ENCODE measurements at places on chromosomes 7 and 10. TPM values are rescaled to one million over a fixed set of nuclear protein-coding genes. Genes with fewer than 3 reads are reported as not detected.
A peak's percentile ranks its signal among the peaks of the same experiment; 100 is the strongest.

Gene COL17A1
- 0.26 TPM for polyA plus RNA-seq

Gene KLLN
- polyA plus RNA-seq: 0.29 TPM

Gene ZNF853
- polyA plus RNA-seq: 14.9 TPM

Gene RAB19
- polyA plus RNA-seq: not detected

Gene CCDC172
- not detected for polyA plus RNA-seq

Gene IQUB
- 0.39 TPM for polyA plus RNA-seq

GRCh38 chr7:155787171-155787851, 25.0 kb downstream of the SHH start:
- DNase-seq: no peak

DNA sequence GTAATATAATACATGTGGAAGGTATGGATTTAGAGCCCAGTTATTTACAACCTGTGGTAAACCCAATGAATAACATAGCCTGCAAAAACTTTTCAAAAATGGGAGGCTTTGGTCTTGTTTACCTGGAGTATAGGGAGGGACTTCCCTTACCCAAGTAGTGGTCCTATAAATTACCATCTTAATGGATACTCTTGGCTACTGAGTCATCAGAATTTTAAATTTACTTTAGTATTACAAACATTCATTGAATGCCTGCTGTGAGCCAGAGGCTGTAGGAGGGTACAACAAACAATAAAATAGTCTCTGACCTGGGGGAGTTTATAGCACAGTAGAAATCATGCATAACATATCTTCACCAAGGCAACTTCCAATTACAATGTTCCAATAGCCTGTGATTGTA, 365.1 kb downstream of the BBS9 start:
- no peak for DNase-seq

DNA sequence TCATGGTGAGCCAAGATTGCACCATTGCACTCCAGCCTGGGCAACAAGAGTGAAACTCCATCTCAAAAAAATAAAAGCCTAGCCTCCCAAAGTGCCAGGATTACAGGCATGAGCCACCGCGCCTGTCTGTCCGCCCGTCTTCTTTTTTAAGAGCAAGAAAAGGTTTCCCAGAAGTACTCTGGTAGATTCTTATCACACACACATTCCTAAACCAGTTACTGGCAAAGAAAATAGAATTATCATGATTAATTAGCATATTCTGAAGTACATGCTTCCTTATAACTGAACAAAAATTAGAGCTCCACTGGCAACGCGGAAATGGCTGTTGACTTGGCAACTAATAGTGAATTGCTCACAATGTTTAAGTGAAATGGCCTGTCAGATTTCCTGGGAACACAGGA, 87.0 kb downstream of the ADK start:
- DNase-seq: no peak

- DNase-seq: peak; percentile 85
Measured at GRCh38 chr7:114548081-114548980, 133.7 kb downstream of the FOXP2 start.

- no peak for DNase-seq
Measured at GRCh38 chr7:27914409-27914808, 174.4 kb downstream of the TAX1BP1 start.

GRCh38 chr10:121481180-121481579, 117.1 kb downstream of the FGFR2 start:
- peak; percentile 22 for DNase-seq
